ENCODE measurements at places on chromosomes 1 and 21.

- no peak for DNase-seq
These were observed 79.1 kb downstream of the CDC7 start for GRCh38 chr1:91579658-91580228.

DNA sequence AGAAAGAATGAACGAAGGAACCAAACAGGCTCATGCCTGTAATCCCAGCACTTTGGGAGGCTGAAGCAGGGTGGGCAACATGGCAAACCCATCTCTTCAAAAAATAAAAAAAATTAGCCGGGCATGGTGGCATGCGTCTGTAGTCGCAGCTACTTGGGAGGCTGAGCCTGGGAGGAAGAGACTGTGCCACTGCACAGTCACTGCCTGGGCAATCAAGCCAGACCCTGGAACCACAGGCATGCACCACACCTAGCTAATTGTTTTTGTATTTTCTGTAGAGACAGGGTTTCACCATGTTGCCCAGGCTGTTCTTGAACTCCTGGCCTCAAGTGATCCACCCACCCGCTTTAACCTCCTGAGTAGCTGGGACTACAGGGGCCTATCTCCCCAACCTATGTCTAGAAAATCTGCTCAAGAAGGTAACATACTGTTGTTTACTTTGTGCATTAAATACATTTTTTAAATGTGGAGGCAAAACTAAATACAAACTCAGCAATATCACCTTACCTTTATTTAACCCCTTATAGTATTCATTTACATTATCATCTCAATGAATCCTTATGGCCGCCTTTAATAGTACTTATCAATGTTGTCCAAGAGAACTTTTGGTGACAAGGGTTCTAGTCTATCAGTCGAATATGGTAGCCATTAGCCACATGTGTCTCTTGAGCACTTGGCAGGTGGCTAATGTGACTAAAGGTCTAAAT, 2.7 kb downstream of the KHDC4 start:
- DNase-seq = no peak

- DNase-seq = peak; percentile 57
These were observed 129.2 kb downstream of the ADAMTS1 start for GRCh38 chr21:26715878-26716506.

- DNase-seq = no peak
These were observed 153.2 kb downstream of the VPS13D start for GRCh38 chr1:12383001-12383400.

DNA sequence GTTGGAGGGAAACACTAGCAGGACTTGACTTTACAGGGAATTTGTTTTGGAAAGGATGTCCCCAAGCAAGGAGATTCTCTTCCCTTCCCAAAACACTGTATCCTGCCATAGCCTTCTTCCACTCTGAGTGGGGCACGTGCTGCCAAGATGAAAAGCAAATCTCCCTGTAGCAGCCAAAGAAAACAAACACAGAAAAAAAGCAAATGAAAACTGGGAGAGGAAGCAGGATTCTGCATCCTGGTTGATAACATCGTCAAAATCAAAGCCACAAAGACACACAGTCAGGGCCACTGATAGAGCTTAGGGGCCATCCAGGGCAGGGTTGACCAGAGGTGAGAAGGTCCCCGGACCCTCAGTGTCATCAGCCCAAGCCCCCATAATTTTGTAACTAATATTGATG, 16.0 kb upstream of the MTARC2 start:
- DNase-seq = no peak

DNA sequence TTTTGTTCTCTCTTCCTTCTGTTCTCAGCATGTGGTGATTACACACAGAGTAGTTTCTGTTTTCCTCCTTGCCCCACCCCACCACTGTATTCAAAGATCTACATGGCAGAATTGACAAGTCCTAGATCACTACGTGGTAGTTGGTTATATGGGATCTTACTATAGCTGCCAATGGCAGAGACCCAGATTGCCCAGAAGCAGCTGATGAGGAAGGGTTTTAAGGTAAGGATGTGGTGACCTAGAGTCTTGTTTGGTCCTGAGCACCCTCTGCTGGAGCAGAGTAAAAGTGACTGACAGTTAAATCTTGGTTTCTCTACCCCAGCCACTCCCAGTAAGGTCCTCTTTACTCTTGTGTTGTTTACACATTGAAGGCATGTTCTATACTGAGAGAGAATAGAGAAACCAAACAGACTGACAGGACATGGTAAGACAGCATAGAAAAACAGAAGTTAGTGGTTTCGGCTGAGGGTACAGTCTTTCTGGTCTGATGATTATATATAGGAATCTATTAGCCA, 22.8 kb upstream of the STRIP1 start:
- DNase-seq = no peak

DNA sequence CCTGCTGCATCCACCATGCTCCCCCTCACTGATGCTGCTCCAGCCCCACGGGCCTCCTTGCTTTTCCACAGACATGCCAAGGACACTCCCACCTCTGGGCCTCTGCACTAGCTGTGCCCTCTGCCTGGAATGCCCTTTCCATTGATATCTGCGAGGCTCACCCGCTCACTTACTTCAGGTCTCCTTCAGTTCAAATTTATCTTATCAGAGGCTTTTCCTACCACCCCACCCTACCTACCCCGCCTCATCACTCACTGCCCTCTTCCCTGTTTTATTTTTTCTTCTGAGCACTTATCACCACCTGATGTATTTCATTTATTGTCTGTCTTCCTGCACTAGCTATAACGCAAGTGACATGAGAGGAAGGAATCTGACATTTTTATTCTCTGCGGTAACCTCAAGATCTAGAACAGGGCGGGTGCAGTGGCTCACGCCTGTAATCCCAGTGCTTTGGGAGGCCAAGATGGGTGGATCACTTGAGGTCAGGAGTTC, 7.0 kb downstream of the HSPG2 start:
- no peak for DNase-seq

DNA sequence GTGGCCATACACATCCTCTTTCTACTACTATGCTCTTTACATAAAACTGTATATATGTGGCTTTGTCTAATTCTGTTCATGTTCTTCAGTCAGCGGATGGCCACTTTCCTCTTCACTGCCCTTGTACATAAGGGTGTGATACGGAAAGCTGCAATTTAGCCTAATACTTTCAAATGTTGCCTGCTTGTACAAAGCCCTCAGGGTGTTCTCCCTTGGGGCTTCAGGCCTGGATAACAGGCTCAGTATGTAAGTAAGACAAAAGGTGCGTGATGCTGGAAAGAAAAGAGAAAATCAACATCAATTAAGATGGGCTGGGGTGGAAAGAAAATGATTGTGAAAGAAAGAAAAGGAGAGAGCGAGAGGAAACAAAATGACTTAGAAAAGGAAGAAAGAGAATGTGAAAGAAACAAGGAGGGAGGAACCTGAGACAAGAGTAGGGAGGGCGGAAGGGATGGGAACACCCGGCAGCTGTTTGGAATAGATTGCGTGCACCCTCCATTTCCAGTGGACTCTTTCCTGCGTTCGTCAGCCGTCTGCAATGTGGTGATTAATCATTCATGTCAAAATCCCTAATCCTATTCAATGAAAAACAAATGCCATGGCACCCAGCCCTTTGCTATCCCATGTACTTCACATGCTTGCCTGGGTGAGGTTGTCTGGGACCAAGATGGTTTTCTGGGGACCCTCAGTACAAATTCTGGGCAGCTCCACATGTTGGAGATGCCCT, 553.6 kb downstream of the NUF2 start:
- DNase-seq = no peak

DNA sequence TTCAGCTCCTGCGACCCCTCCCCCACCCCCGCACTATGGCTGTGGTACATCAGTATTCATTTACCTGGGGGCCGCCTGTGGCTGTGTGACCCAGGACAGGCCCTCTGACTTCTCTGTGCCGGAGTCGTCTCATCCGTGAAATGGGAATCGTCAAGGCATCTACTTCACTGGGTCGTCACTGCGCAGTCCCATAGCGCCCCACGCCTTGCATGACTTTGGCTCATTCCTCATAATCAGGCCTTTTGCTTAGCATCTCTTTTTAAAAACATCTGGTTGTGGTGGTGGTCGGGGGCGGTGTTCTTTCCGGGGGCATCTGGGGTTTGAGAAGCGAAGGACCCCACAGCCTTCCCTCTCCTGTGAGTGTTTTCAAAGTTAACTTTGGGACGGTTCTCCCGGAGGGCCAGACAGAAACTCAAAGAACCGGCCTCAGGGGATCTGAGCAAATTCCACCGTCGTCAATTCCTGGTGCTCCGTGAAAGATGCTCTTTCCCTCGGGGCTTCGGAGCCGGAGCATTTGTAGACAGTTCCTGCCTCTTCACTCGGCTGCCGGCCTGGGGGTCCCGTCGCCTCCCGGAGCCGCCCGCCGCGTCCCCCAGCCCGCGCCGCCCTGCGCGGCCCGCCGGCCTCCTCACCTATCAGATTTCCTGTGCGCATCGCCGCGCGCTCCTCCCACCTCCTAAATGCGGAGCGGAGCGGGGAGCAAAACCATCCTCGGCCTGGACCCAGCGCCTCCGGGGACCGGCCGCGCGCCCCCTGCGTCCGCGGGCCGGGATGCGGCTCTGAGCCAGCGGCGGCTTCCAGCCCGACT, at the start of gene B3GALT5:
B3GALT5 (plus strand) TSS at position 708 of the 808 bp plus-strand sequence. CDS start 47,620 bp downstream, outside the sequence.
- DNase-seq = no peak

DNA sequence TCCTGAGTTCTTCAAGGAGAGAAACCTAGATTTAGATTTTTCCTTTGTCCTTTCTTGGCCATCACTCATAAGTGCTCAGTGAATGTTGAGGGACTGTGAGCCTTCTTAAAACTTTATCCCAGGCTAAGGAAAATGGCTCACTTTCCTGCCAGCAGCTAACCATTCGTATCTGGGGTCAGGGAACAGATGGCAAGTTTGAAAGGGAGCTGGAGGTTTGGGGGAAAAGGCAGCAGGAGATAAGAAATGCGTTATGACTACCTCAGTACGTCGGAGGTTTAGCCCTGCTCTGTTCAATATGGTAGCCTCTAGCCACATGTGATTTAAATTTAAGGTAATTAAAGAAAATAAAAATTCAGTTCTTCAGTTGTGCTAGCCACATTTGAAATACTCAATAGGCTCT, 13.3 kb downstream of the RRP15 start:
- no peak for DNase-seq

DNA sequence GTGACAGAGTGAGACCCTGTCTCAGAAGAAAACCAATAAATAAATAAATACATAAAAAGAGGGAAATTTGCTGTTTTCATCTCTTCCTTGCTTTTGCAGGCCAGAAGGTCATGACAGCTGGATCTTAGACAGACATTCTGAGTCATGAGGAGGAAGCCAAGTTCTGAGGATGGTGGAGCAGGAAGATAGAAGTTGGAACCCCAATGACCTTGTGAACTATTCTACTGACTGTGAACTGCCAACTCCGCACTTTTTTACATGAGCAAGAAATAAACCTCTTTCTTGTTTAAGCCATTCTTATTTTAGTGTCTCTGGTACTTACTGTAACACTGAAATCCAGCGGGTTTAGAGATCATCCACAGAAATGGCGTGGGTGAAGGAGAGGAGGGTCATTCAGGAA, 8.5 kb downstream of the CD84 start:
- DNase-seq = no peak

GRCh38 chr1:54379555-54380289, 26.5 kb downstream of the SSBP3 start:
- no peak for DNase-seq

DNA sequence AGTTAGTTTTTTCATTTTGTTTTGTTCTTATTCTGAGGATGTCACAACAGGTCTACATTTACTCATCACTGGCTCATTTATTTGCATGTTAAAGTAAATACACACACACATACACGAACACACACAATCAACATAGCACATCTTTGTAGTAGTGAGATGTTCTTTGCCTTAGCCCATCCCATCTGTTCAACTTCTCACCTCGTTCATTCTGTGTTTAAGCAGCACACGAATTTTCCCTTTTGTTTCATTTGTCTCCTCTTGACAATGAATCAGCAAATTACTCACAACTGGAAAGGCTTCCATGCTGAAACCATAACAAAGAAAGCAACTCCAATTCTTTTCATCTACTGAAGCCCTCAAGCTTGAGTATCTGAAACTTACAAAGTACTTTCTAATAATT, 133.3 kb upstream of the CHRM3 start:
- DNase-seq = no peak

GRCh38 chr1:165595246-165595938, 35.6 kb upstream of the MGST3 start:
- DNase-seq = no peak

GRCh38 chr1:61077676-61078541, 4.5 kb upstream of the NFIA start:
- DNase-seq = peak; percentile 75

DNA sequence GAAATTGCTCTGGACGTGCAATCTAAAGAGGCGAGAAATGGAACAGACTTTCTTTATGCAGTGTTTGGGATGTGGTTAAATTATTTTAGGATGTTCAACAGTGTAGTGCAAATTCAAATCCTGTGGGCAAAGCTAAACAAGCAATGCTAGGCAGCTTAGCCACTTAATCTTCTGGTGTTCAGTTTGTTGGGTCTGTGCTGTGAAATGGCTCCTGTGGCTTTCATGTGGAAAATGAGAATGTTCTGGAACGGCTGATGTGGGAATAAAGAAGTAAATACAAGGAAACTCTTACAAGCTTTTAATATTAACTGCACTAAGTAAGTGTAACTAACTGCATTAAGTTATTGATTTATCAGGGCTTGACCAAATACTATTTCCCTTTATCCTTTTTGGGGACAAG, 766.6 kb downstream of the ADGRL2 start:
- no peak for DNase-seq

All from posterior cingulate gyrus (tissue), 11 donors.